ENCODE measurements at places on chromosomes 6 and 20.

DNA sequence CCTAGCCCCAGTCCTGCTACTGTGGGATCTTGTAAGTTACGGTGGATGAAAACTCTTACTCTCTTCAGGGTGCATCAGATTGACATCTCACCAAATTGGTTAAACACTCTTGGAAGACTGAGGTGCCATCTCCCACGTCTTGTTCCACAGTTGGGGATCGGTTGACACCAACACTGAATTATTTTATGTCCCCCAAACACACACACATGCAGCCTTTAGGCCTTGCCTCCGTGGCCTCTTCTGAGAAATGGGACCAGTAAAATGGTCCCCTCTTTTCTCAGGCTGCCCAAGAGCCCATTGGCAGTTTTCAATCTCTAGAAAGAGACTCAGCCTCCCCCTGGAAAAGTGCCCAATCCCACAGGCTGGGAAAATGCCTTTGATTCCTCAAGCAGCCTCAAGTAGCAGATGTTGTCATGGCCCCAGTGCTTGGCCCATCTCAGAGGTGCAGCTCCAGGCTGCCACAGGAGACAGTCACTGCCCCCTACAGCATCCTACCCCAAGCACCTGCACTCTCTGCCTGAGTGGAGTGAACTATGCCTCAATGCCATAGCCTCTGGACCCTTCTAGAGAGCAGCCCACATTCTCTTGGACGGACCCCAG lies 163.9 kb downstream of the ANKRD60 start:
- DNase-seq = no peak

DNA sequence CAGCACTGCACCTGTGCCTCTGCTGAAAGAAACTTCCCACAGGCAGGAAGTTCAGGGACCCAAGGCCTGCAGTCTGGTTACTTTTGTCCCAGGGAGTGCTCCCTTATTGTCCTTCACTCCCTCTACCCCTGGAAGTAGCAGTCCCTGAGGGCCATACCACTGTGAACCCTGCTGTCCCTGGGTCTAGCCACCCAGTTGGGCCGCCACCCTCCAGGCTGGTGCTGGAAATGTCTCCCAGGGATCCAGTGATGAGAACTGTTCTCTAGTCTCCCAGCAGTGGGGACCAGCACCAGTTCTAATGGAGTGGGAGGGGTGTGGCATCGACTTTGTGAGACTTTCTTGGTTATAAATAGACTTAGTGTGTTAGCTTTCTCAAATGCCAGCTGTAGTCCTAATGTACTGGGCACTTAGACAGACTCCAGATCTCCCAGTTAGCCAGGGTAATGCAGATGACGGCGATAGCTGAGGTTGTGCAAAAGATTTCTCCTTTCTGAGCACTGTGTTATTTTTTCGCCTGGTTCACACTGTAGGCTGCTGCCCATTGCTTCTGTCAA lies 462.5 kb downstream of the CDH26 start:
- no peak for DNase-seq

- DNase-seq = no peak
These were observed 5.9 kb downstream of the CCND3 start for GRCh38 chr6:41935685-41936072.

DNA sequence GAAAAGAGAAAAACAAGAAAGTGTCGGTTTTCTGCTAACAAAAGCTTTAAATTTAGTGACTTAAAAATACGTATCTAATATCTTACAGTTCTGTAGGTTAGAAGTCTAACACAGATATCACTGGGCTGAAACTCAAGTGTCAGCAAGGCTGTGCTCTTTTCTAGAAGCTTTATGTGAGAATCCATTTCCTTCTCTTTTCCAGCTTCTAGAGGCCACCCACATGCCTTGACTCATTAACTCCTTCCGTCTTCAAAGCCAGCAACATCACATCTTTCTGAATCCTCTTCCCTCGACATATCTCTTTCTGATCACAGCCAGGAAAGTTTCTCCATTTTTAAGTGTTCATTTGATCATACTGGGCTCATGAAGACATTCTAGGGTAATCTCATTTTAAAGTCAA lies 262.0 kb downstream of the MAFB start:
- no peak for DNase-seq

DNA sequence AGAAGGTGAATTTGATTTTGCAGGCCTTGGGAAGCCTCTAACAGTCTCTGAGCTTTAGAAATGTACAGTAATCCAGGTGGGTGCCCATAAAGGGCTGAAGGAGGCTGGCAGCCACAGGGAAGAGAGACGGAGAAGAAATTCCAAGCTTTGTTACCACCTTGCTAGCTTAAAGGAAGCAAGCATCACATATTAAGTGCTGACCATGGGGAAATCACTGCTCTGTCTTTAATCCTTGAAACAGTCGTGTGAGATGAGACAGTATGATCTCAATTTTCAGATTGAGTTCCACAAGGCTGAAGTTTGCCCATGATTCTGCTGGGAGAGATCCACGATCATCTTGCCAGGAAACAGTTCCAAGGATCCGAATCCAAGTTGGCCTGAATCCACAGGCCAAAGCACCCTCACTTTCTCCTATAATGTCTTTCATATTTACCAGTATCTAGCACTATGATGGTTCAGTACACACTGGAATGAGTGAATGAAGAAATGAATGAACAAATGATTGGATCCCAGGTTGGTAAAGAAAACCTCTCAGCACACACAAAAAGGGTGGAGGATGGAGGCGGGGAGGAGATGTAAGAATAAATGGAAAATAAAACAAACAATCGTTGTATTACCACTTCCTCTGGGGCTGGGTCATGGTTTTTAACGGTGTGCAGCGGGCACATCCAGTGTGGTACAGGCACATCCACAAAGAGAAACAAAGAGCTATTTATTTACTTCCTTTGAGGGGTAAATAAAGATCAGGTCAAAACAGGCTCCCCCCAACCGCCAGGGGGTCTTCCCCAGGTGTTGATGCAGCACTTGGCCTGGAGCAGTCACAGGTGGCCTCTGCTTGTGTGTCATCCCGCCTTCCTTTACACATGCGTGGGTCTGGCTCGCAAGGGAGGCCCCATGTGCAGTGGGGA lies 28.2 kb upstream of the TAF8 start:
- DNase-seq = no peak

- no peak for DNase-seq
These were observed 90.6 kb upstream of the TOP1 start for GRCh38 chr20:40938020-40938419.
